ENCODE measurements at places on chromosomes 5 and 9. TPM values are rescaled to one million over a fixed set of nuclear protein-coding genes. Genes with fewer than 3 reads are reported as not detected.

GDNF gene
- 1.7 TPM for polyA plus RNA-seq

GRXCR2 gene
- polyA plus RNA-seq: not detected

DNA sequence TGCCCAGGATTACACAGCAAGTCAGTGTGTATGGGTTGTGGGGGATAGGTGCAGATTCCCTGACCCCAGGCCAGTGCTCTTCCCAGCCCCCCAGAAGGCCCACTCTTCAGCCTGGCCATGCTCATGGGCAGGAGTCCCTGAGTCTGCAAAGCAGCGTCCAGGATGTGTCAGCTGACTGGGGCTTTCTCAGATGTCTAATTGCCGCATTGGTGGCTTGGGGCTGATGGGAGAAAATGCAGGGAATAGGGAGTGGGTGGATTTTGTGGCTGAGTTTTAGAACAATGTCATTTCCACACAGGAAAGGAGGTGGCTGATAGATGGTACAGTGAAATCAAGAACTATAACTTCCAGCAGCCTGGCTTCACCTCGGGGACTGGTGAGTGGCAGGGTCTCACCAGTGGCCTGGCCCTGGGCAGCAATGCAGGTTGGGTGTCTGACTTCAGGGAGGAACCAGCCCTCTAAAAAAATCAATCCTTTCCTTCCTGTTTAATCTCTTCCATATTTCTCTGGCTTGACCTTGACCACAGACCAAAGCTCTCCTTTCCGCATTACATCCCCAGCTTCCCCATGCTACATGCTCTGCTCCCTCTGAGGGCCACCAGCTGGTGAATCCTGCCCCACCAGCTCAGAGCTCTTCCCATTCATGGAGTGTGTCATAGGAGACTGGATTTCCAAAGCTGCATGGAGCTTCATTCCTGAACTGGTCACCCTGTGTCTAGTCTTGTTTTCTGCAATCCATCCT, 14.2 kb downstream of the GLIPR2 start:
- peak; percentile 78 for DNase-seq

- no peak for DNase-seq
These were observed 184.3 kb downstream of the MTRR start for GRCh38 chr5:8053270-8053669.

GRCh38 chr5:72692651-72693442, 123.6 kb upstream of the TNPO1 start:
- peak; percentile 42 for DNase-seq

GRCh38 chr5:175274171-175274570, 169.8 kb downstream of the DRD1 start:
- DNase-seq: no peak

DNA sequence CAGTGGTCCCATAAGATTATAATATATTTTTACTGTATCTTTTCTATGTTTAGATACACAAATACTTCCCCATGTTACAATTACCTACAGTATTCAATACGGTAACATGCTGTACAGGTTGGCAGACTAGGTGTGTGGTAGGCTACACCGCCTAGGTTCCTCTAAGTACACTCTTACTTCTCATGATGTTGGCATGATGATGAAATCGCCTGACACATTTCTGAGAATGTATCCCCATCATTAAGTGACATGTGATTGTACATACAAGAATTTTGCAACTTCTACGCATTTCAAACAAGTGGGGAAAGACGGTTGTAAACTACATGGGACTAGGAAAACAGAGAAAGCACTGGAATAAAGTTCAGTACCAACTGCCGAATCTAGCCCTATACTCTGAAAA, 53.3 kb downstream of the SETX start:
- no peak for DNase-seq

PCDHA2 gene
- polyA plus RNA-seq: not detected

DNA sequence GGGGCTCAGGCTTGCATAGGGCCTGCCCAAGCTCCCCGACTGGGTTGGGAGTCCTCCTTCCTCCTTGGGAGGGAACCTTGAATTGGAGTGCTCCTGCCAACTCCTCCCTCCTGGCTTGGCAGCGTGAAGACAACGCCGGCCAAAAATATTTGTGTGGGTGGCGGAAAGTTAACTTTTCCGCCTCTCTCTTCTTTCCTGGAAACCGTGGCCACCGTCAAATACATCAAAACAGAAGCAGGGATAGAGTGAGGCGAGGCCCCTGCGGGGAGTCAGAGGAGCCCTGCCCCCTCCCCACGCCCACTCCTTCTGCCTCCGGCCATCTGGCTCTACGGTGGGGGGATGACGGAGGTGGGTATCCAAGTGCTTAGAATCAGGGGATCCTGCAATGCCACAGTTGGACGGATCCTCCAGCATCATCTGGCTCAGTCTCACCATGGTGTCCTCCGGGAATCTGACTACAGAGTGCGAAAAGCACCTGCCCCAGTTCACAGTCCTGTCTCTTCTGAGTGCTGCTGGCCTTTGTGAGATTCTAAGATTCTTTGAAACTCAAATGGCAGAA, 25.2 kb upstream of the SYNPO start:
- DNase-seq: peak; percentile 83

DNA sequence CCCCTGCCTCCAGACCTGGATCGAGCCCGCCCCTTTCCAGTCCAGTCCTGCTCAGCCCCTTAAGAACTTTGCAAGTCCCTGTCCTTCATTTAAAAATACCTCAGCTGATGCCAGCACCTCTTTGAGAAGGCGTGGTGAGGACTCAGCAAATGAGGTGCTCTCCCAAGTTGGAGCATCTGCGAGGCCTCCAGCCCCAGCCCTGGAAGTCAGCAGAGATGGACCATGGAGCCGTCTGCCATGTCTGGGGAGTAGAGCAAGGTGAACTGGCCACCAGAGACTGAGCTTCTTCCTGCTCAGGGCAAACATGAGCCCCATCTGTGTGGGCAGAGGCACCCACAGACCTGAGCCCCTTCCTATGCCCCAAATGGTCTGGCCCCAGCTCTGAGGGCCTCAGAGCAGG, 71.5 kb downstream of the UBE2QL1 start:
- DNase-seq: no peak

- DNase-seq: no peak
These were observed 359.1 kb upstream of the IRX4 start for GRCh38 chr5:2241842-2242241.

CCNI2 gene
- 0.73 TPM for polyA plus RNA-seq

DNA sequence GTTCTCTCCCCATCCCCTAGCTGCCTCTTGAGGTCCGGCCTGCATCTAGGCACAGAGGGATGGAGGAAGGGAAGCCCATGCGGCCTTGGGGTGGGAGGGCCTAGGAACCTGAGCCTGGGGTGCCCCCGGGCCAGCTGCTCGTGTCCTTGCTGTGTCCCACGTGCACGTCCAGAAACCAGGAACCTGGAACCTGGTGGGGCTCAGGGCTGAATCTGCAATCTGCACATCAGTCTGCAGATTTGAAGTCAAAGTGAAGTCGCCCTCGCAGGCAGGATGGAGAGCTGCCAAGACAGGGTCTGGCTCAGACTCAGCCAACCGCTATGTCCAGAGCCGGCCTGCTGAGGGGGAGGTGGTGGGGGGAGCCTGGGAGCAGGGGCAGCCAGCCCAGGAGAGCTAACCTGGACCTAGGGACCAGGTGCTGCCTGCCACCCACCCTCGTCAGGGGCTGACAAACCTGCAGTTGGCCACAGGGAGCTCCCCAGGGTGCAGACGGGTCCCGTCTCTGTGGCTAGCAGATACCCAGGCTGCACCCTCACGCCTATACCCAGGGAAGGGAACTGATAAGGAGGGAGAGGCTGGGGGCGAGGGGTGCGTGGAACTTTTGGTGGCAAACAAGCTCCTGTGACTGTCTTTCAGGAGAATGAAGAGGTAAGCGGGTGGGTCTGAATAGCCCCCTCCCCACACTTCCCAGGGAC, 103.5 kb upstream of the SIMC1 start:
- no peak for DNase-seq

GRCh38 chr5:146947181-146947941, 68.8 kb upstream of the PPP2R2B start:
- peak; percentile 27 for DNase-seq

CDH6 gene
- polyA plus RNA-seq: 4.2 TPM

NEURL1B gene
- 0.13 TPM for polyA plus RNA-seq

DNA sequence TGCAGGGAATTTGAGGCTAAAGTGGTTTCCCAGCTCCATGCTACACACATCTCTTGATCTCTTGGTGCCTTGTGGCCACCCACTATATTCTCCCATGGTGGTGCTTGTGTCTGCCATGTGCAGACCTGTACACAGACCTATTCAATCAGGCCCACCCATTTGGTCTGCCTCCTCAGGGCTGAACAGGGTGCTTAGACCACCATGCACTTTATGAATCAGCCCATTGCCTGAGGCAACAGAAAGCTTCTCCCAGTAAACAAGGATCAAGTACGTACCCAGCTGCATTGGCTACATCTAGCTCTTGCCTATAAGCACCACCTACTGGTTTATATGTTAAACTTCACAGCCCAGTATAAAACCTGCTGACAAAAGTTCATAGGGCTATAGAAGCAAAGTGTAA, 664.3 kb upstream of the EDIL3 start:
- no peak for DNase-seq

DNA sequence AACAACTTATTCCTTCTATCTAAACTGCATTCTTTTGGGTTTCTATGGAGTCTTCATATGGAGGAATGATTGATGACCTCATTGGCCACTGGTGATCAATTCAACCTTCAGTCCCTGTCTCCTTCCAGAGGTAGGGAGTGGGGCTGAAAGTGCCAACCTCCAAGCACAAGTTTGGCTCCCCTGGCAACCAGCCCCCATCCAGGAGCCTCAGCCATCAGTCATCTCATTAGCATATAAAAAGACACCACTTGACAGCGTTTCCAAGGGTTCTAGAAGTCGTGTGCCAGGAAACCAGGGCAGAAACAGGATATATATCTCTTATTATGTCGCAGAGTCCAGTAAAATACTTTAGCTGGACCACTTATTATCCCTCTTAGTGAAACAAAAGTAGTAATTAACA, 9.8 kb downstream of the SLC31A2 start:
- no peak for DNase-seq

DNA sequence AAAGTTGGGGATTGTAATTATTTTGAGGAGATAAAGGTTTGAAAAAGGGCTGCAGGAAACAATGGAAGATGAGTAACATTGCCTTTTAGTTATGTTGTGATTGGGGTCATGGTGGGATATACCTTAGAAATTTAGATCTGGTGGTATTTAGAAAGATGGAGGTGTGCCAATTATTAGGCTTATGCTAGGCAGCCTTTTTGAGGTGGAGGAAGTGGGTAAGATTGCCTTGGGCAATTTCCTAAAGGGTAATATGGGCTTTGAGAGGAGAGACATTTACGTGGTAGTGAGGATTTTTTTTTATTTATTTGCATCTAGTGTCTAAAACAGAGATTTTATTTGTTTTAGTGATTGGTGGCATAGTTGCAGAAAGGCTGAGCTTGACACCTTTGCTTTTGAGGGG, 10.5 kb downstream of the HSPA4 start:
- DNase-seq: no peak

- no peak for DNase-seq
These were observed 378 bp downstream of the GPR151 start for GRCh38 chr5:146515473-146516150.

SPINK4 gene
- polyA plus RNA-seq: not detected

- DNase-seq: no peak
These were observed 19.6 kb downstream of the MFAP3 start for GRCh38 chr5:154058055-154059038.

PLPPR1 gene
- polyA plus RNA-seq: not detected

PCDHB4 gene
- 0.60 TPM for polyA plus RNA-seq

- DNase-seq: no peak
These were observed 17.8 kb downstream of the HINT1 start for GRCh38 chr5:131147258-131147657.

Data from GM23248 (cell line).